ENCODE measurements at places on chromosomes 4 and X.
A peak's percentile ranks its signal among the peaks of the same experiment; 100 is the strongest.

DNA sequence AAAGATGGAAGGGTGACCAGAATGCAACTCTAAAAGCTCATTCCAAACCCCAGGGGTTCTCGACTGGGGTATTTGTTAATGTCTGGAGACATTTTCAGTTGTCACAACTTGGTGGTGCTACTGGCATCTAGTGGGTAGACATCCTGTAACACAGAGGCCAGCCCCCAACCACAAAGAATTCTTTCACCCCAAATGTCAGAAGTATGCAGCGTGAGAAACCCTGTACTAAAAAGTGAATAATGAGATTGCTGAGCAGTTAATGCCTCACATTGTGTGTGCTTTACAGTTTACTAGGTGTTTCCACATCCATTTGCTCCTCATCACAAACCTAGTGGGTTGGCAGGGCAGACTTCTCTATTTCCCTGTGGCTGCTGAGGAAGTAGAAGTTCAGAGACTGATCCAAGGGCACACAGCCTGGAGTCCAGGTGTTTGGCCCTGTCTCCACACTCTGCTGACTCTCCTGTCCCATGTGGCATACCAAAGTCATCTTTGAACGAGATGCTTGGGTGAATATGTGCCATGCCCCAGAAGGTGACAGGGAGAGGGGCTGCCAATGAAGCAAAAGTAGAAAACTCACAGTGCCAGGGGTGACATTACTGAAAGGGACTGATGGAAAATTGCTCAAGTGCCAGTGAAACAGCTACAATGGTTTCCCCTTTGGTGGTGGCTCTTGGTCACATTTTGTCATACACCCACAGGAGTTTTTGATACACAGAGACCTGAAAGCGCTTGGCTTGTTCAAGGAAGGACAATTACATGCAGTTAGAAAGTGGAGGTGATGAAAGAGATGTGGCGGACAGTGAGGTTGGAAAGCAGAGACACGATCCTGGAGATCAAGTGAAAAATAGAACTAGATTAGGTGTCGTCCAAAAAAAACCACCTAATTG, 10.1 kb upstream of the TMEM154 start:
- DNase-seq: no peak

GRCh38 chr4:14184265-14184664, 556.7 kb upstream of the BOD1L1 start:
- DNase-seq: no peak

- no peak for DNase-seq
These were observed 27.2 kb downstream of the TMSB4X start for GRCh38 chrX:13001961-13002671.

GRCh38 chrX:39450234-39450977, 647.4 kb downstream of the BCOR start:
- DNase-seq: peak; percentile 21

GRCh38 chrX:11558972-11559371, 106.7 kb downstream of the ARHGAP6 start:
- peak; percentile 56 for DNase-seq

DNA sequence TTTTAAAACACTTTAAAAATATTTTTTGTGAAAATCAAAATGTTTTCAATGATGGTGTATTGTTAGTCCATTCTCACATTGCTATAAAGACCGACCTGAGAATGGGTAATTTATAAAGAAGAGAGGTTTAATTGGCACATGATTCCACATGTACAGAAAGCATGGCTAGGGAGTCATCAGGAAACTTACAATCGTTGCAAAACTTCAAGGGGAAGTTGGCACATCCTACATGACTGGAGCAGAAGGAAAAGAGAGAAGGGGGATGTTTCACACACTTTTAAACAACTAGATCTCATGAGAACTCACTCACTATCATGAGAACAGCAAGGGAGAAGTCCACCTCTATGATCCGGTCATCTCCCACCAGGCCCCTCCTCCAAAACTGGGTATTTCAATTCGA, 110.7 kb downstream of the TMEM47 start:
- DNase-seq: no peak

DNA sequence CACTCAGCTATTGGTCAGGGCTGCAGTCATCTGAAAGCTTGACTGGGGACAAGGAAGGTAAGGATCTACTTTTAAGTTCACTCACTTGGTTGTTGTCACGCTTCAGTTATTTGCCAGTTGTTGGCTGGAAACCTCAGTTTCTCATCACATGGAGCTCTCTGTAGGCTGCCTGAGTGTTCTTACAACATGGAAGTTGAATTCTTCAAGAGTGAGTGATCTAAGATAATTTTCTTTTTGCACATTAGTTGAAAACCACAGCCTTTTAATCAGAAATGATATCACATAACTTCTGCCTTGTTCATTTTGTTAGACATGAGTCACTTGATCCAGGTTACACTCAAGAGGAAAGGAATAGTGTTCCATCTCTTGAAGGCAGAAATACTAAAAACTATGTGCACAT, 552.7 kb downstream of the RAPGEF2 start:
- DNase-seq: no peak

DNA sequence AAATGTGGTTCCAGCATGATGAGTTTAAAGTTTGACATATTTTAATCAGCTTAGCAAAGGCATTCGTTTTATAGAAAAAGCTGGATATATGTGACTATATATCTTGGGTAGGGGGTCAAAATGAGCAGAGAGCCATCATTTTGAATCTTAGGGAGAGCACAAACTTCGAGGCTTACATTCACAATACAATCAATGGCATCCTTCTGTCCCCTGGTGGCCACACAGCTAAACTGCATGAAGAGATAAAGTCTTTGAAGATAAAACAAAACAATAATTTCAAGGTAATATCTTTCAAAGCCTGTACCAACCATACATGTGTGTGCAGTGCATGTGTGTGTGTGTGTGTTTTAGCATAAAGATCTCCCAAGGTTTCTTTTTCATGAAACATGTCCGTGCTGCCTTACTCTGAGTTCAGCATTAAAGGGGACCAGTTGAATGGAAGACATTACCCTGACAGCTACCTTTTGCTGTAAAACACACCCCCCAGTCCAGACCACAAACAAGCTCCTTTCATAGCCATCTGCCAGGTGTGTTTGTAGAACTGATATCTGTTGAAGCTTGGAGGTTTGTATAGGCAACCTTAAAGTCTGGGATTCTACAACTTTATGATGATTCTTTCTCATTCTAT, 22.0 kb downstream of the DYNLT3 start:
- DNase-seq: peak; percentile 73

DNA sequence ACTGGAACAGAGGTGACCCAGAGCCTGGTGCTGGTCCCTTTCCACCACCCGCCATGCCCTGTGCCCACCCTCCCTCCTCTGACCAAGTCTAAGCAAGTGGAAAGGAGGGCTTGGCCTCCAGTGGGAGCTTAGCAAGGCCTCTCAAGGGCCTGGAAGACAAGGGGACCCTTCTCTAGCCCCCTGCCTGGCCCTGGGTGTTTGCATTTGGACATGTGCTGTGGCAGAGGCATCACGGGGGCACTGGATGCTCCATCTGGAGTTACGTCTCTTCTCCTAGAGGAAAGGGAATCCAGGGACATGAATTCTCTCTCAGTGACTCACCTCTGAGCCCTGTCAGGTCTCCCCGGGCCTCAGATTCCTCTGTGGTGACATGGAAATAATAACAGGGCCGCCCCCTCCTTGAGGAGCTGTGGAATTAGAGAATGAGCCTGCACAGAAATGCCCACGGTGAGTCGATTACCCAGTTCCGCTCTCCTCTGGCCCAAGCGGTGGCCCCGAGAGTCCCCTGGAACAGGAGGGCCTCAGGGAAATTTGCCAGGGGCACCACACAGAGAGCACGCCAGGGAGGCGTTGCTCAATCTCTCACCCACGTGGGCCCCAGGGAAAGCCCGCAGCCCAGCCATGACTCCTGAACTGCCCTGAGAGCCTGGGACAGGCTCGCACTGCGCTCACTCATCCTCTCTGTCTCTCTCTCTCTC, 189.6 kb downstream of the BCOR start:
- DNase-seq: no peak

DNA sequence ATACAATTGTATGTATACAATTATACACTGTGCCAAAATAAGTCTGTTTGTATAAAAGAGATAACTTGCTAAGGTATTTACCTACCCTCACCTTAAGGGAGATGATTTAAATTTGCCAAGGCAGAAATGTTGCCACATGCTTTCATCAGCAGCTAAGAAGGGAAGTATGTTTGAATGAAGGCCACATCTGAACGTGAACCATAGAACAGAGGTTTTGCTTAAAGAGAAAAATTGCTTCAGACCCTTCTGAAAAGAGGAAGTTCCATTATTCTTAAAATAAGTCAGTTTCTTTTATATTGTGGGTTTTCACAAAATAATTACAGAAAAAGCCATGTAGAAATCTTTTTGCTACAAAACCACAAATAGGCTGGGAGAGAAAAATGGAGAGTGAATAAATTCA, 621.5 kb upstream of the HTR2C start:
- no peak for DNase-seq

DNA sequence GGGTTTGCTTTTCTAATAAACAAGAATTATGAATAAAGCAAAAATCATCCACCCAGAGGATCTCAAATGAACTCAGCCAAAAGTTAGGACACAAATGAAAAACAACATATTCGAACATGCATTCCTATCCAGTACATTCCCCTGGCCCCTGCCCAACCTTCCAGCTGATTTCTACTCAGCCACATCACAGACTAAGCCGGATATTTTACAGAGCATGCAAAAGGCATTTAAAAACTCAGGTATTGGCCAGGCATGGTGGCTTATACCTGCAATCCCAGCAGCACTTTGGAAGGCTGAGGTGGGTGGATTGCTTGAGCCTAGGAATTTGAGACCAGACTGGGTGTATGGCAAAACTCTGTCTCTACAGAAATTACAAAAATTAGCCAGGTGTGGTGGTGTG, 54.6 kb downstream of the RELL1 start:
- no peak for DNase-seq

DNA sequence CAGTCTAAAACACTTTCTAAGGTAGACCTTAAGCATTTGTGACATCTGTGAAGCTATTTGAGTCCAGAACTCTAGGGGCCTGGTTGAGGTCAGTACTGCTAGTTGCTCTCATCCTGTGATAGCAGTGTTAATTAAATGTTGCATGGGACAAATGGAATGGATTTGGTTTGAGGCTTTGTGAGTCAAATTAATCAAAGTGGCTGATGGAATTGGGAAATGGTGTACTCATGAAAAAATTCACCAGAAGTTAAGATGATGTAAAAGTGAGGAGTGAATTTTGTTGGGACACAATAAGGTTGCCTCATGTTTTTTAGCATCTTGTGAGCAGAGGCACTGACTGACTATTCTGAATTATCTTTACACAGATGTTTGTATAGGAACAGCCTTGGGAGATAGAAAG, 99.2 kb upstream of the ARSJ start:
- no peak for DNase-seq

- no peak for DNase-seq
These were observed 39.4 kb downstream of the ADH7 start for GRCh38 chr4:99395595-99396364.

DNA sequence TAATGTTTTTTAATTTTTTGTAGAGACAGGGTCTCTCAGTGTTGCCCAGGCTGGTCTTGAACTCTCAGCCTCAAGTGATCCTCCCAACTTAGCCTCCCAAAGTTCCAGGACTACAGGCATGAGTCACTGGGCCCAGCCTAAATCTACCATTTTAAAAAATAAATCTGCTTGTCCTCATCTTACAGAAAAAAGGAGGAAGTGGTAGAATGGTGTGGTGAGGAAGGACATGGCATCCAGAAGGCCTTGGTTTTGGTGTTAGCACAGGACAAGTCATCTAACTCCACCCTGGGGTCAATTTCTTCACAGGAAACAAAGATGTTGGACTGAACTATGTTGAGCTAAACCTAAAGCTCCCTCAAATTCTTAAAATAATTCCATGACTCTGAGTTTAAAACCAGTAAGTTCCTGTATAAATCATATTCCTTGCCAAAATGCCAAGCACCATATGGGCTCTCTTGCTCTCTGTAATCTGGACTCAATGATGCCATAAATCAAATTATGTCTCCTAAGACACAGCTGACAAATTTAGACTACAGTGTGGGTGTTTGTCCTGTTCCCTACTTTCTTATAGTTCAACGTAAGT, 253.9 kb upstream of the NOCT start:
- no peak for DNase-seq

DNA sequence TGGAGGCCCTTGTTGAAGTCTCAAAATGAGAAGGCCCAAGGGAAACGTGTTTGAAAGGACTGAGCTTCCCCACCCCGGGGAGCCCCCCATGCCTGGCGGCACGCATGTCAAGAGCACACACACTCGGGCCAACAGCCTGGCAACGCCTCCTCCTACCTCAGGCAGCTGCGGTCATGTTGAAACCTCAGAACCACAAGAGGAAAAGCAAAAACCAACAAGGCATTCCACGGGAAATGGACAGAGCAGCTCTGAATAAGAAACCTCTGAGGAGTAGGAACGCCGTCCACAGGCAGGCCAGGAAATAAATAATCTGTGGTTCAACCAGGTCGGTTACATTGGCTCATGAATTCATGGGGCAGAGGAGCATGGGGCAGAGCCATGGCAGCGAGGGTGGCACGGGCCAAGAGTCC, 95.7 kb upstream of the AFAP1 start:
- no peak for DNase-seq

DNA sequence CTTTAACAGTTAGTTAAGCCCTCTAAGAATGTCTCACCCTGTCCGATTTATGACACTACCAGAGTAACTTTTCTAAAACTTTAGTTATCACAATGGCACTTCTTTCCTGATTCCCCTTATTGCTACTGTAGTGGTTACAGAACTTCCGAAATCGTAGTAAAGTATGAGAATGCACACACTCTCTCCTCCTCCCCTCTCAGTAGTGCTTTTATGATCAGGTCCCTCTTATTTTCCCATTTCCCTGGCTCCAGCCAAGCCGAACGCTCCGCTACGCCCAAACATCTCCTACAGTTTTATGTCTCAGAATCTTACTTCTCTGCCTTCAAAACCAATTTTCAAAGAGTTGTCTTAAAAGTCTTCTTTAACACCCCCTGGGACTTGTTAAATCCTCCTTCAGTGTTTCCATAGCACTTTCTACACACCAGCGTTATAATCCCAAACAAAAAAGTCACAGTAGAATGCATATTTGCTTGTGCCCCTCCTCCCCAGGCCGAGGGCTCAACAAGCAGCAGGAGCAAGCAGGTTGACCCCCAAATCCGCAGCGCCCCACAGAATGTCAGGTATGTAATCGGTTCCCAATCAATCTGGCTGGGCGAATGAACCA, 671 bp downstream of the HPF1 start:
- DNase-seq: no peak

GRCh38 chr4:30952526-30953219, 232.5 kb downstream of the PCDH7 start:
- DNase-seq: no peak

DNA sequence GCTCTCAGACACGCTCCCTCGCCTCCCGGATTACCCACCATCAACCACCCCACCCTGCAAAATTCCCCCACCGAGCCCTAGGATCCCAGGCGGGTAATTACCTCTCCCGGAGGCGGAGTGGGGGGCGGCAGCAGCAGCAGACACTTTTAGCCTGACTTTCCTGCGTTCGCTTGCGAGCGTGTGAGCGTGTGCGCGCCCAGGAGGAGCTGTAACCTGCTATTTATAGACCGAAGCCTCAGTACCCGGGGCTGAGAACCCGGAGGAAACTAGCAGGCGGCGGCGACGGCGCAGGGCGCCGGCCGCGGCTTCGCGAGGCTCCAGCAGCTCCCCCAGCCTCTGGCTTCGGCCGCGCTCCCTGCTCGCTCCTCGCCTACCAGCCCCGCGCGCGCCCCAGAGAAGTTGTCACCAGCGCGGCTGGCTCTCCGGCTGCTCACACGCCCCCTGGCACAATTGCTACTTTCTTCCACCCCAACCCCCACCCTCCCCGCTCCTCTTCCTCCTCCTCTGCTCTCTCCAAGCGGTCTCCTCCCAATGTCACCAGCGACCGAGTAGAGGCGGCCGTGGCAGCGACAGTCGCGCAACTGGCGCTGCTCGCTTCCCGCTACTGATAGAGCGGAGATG, at the start of gene INPP4B:
INPP4B (minus strand) TSS at position 194 of the 621 bp plus-strand sequence.
- DNase-seq: peak; percentile 81

GRCh38 chr4:149202117-149202516, 613.5 kb downstream of the IQCM start:
- no peak for DNase-seq
